ENCODE measurements at places on chromosomes 3 and 15.

GRCh38 chr3:65443739-65444446, 594.8 kb downstream of the MAGI1 start:
- DNase-seq = no peak

GRCh38 chr15:37682304-37682703, 252.1 kb upstream of the TMCO5A start:
- no peak for DNase-seq

DNA sequence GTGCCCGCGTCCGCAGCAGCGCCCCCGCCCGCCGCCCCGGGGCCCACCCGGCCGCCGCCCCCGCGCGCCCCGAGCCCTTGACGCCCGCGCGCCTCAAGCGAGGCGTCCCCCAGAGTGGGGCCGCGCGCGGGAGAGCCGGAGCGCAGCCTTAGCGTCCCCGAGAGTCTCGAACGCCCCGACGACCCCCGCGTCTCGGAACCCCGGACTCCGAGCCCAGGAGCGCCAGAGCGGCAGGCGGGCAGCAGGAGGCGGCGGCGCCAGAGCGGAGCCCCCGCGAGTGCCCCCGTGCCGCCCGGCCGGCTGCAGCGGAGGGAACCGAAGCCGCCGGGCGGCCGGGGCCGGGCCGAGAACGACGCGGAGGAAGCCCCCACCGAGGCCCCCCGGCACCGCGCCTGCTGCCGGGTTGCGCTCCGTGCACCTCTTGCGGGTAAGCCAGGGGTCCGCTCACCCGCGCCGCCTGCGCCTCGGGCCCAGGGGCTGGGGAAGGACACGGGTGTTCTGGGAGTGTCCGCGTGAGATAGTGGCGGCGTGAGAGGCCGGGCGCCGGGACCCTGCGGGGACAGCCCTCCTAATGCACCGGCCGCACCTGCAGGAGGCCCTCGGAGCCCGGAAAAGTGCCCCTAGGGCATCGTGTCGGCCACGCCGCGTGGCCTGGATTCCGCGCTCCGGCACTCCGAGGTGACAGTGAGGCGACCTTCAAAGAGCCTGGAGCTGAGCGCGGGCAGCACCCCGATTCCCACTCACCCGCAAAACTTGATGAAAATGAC, 52.0 kb upstream of the ULK4 start:
- DNase-seq = no peak

- no peak for DNase-seq
These were observed 220.0 kb upstream of the NANOGP8 start for GRCh38 chr15:35305031-35305550.

DNA sequence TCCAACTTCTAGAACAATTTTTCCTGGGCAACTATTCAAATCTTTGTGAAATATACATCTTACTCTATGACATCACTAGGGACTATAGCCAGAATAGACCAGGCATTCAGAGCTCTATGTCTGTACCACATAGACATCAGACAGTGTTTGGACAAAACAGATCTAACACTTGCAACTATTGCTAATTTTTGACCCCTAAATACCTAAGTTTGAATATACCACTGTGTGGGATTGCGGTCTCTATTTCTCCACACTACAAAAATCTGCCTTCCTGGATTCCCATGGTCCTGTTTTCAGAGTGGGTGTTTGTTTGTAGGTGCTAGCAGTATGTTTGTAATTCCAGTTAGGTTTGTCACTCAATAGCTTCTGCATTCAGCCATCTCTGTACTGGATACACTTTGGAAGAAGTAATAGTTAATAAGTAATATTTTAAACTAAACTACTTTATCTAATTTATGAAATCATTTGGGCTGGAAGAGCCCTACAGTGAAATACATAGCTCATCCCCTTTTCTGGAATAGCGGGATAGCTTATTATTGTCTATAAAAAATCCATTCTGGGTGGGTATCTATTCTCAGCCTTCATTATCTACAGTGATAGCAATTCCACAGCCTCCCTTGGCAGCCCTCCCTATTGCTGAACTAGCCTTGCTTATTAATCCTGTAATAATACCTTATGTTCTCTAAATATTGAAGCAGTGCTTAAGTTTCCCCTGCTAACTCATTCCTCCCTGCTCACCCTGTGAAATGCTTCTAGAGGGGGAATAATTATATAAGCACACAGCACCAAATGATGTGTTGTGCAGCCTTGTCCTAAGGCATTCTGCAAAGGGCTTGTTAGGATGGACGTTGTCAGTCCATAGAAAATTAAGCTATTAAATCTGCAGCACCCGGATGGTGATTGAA, 49.4 kb downstream of the RBMS3 start:
- DNase-seq = no peak

DNA sequence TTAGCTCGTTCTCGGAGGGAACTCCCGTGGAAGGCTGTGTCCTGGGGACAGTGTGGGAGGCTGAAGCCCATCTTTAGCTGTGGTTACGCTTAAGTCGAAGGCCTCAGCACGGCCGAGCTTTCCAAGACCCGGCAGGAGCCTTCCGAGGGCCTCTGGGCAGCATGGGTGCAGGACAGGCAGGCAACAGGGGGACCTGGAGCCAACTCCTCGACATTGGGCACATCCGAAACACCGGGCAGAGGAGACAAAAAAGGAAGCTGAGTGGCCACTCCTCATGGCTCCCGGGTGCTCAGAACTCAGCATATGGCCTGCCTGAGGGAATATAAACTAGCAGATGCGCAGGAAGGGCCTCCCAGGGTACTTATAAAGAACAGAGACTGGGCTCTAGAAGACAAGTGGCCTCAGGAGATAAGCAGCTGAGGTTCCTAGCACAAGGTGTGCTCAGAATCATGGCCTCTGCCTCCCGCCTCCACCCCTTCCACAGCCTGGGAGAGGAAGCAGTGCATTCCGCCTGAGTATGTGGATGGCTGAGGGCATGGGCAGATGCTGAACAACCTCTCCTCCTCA, 34.1 kb downstream of the ABTB1 start:
- no peak for DNase-seq

Data from inflammatory macrophage treated with lipopolysaccharide for 1 hour (primary cell).